ENCODE measurements at places on chromosomes 16 and 17.

- H3K27me3 ChIP-seq: no peaks in the 10 kb centered on the region
- no peaks in the 10 kb centered on the region for H3K4me1 ChIP-seq
- H3K4me3 ChIP-seq: no peak overlapping the region
- no peaks in the 10 kb centered on the region for H3K36me3 ChIP-seq
- DNase-seq: no peak
- no peak overlapping the region for H3K27ac ChIP-seq
Measured at GRCh38 chr16:84635702-84636101, 12.6 kb upstream of the KLHL36 start.

DNA sequence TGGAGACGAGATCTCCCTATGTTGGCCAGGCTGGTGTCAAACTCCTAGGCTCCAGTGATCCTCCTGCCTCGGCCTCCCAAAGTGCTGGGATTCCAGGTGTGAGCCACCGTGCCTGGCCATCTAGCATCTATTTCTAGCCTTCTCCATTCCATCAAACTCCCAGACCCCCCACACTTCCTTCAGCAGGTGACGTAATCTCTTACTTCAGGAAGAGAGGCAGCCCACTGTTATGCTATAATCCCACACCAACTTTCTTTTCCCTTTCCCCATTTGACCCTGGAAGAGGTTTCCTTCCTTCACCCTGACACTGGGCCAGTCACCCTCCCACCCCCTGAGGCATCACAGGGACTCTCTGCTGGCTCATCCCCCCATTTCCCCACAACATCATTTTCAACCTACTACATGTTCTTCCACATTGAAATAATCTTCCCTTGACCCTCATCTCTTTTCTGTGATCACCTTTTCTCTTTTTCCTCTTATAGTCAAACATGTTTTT lies 7.6 kb downstream of the ITGA2B start:
- H3K36me3 ChIP-seq: no peaks in the 10 kb centered on the region
- no peak overlapping the region for H3K4me3 ChIP-seq
- H3K4me1 ChIP-seq: peaks cover 7% of the 10 kb centered on the region
- H3K27me3 ChIP-seq: peaks cover 22% of the 10 kb centered on the region
- no peak for DNase-seq
- H3K27ac ChIP-seq: no peak overlapping the region

GRCh38 chr17:43778337-43779144 lies at the start of gene DUSP3:
DUSP3 (minus strand) TSS chr17:43778977; CDS start chr17:43778924, 53 bp downstream.
- peak within 1 kb of the TSS; percentile 95 for H3K27ac ChIP-seq

DNA sequence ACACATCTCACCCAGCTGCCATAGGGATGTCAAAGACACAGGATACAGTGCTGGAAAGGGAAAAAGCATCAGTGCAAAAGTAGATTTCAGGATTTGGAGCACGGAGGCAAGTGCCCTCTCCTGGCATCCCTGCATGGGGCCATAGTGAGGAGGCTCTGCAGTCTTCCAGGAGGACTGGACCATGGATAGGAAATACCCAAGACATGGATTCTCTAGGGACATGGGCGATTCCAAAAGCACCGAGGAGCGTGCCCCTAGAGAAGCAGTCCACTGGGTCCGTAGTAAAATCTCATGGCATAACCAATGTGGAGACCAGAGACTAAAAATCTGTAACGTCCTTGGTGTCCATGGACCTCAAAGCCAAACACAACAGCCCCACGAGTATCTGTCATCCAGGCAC lies 818.2 kb downstream of the KCNJ18 start:
- no peaks in the 10 kb centered on the region for H3K27me3 ChIP-seq
- no peak overlapping the region for H3K4me3 ChIP-seq
- no peaks in the 10 kb centered on the region for H3K36me3 ChIP-seq
- no peak overlapping the region for H3K27ac ChIP-seq
- no peaks in the 10 kb centered on the region for H3K4me1 ChIP-seq
- no peak for DNase-seq

GRCh38 chr16:48350736-48351135 lies 34.5 kb downstream of the SIAH1 start:
- peak; percentile 6 for DNase-seq
- no peak overlapping the region for H3K27ac ChIP-seq
- H3K36me3 ChIP-seq: peaks cover 29% of the 10 kb centered on the region
- H3K4me3 ChIP-seq: no peak overlapping the region
- H3K27me3 ChIP-seq: no peaks in the 10 kb centered on the region

GRCh38 chr16:28498666-28499381 lies 4.4 kb downstream of the APOBR start:
- H3K36me3 ChIP-seq: no peaks in the 10 kb centered on the region
- DNase-seq: no peak
- no peak overlapping the region for H3K4me3 ChIP-seq
- H3K27me3 ChIP-seq: no peaks in the 10 kb centered on the region

- H3K4me1 ChIP-seq: peaks cover 4% of the 10 kb centered on the region
- H3K36me3 ChIP-seq: no peaks in the 10 kb centered on the region
- no peak overlapping the region for H3K27ac ChIP-seq
- no peak overlapping the region for H3K4me3 ChIP-seq
Measured at GRCh38 chr16:71421911-71422310, 19.9 kb downstream of the TLE7 start.

GRCh38 chr17:8072729-8073461 lies 14.6 kb downstream of the ALOX12B start:
- DNase-seq: no peak
- H3K4me3 ChIP-seq: no peak overlapping the region
- H3K27me3 ChIP-seq: peaks cover 46% of the 10 kb centered on the region
- no peaks in the 10 kb centered on the region for H3K36me3 ChIP-seq
- H3K27ac ChIP-seq: no peak overlapping the region

GRCh38 chr16:22358000-22358399 lies 16.4 kb downstream of the CDR2 start:
- no peaks in the 10 kb centered on the region for H3K27me3 ChIP-seq
- no peak for DNase-seq
- H3K36me3 ChIP-seq: peaks cover 4% of the 10 kb centered on the region
- peak overlapping the region; percentile 90 for H3K27ac ChIP-seq
- no peak overlapping the region for H3K4me3 ChIP-seq

DNA sequence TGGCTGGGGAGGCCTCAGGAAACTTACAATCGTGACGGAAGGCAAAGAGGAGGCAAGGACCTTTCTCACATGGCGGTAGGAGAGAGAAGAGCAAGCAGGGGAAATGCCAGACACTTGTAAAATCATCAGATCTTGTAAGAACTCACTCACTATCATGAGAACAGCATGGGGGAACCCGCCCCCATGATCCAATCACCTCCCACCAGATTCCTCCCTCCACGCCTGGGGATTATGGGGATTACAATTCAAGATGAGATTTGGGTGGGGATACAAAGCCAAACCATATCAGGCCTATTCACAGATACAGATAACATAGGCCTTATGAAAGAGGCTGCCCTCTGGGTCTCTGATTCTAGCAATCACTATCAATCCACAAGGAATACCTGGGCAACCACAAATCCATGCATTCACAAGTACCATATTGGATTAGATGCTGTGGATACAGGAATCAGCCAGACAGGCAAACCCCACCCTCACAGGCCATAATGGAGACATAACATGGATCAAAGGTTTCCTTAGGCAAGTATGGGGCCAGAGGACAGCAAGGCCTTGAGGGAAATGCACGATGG lies 284.9 kb downstream of the SOX9 start:
- no peak for DNase-seq
- H3K4me1 ChIP-seq: peaks cover 3% of the 10 kb centered on the region
- no peaks in the 10 kb centered on the region for H3K27me3 ChIP-seq

DNA sequence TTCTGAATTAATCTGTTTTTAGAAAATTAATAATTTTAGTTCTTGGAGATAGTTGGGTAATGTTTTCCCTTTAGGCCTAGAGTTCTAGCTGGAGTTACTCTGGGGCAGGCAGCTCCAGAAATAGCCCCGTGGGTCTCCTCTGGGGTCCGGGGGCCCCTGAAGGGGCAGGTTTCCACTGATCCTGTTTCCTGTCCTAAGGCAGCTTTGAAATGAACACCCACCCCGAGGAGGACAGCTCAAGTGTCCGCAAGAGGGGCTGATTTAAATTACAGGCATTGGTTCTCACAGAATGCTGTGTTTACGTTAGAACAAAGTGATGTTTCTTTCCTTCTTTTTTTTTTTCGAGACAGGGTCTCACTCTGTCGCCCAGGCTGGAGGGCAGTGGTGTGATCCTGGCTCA lies 23.8 kb downstream of the EEF2K start:
- no peak overlapping the region for H3K27ac ChIP-seq
- DNase-seq: no peak
- no peaks in the 10 kb centered on the region for H3K27me3 ChIP-seq
- H3K36me3 ChIP-seq: no peaks in the 10 kb centered on the region
- H3K4me1 ChIP-seq: no peaks in the 10 kb centered on the region

- peak; percentile 57 for DNase-seq
- no peak overlapping the region for H3K4me3 ChIP-seq
- H3K36me3 ChIP-seq: peaks cover 2% of the 10 kb centered on the region
- no peak overlapping the region for H3K27ac ChIP-seq
- H3K27me3 ChIP-seq: no peaks in the 10 kb centered on the region
Measured at GRCh38 chr16:27625050-27625697, 75.2 kb downstream of the KATNIP start.

DNA sequence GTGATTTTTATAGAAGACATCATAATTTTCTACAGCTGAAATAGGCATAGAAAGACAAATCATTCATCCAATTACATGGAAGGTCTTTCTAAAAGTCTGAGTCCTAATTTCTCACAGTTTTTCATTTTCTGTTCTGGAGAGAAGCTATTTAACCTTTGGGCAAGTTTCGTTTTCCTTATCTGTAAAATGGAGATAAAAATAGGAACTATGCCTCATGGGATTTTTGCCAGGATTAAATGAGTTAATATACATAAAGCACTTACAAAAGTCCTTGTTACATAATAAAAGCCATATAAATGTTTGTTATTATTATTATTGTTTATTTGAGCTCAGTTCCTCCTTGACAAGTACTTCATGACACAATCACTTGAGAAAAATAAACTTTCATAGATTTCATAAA lies 121.4 kb downstream of the SKAP1 start:
- no peak overlapping the region for H3K27ac ChIP-seq
- DNase-seq: no peak
- no peaks in the 10 kb centered on the region for H3K4me1 ChIP-seq
- no peaks in the 10 kb centered on the region for H3K27me3 ChIP-seq
- no peak overlapping the region for H3K4me3 ChIP-seq

GRCh38 chr16:12546918-12547607 lies 256.6 kb downstream of the CPPED1 start:
- no peaks in the 10 kb centered on the region for H3K36me3 ChIP-seq
- H3K27me3 ChIP-seq: no peaks in the 10 kb centered on the region
- no peaks in the 10 kb centered on the region for H3K4me1 ChIP-seq
- no peak overlapping the region for H3K4me3 ChIP-seq

DNA sequence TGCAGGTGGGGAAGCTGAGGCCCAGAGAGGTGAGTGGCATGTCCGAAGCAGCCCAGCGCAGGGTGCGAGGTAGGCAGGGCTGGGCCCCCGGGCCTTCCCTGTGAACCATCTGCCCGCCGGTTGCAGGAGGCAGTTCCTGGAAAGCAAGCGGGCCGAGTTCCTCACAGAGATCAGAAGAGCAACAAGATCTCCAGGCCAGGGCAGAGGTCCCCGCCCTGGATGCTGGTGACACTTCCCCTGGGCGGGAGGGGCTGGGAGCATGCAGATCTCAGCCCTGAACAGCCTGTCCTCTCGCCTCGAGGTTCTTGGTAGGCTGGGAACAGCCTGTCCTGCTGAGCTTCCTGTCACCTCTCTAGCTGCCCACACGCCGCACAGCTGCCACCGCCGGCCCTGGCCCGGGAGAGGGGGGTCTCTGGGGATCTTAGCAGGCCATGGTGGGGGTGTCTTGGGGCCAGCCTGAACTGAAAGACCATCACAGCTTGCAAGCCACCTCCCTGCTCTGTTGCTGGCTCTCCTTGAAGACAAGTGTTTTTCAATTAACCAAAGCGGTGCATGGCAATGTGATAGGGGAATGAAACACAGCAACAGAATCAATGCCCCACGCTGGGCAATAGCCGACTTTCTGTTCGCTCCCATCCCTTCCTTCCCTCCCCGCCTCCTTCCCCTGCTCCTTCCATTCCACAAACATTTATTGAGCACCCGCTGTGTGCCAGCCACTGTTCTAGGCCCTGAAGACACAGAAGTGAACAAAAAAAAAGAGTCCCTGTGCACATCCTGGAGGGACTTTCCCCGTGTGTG lies 31.7 kb downstream of the SOCS1 start:
- H3K4me3 ChIP-seq: no peak overlapping the region
- H3K27me3 ChIP-seq: no peaks in the 10 kb centered on the region
- H3K36me3 ChIP-seq: no peaks in the 10 kb centered on the region
- no peaks in the 10 kb centered on the region for H3K4me1 ChIP-seq
- no peak for DNase-seq

GRCh38 chr16:51197953-51198748 lies 47.1 kb upstream of the SALL1 start:
- no peaks in the 10 kb centered on the region for H3K27me3 ChIP-seq
- no peak overlapping the region for H3K4me3 ChIP-seq
- DNase-seq: no peak

- H3K4me3 ChIP-seq: no peak overlapping the region
- H3K36me3 ChIP-seq: peaks cover 36% of the 10 kb centered on the region
- no peak overlapping the region for H3K27ac ChIP-seq
- H3K27me3 ChIP-seq: no peaks in the 10 kb centered on the region
- H3K4me1 ChIP-seq: no peaks in the 10 kb centered on the region
Measured at GRCh38 chr16:87694441-87695125, 71.2 kb downstream of the KLHDC4 start.

DNA sequence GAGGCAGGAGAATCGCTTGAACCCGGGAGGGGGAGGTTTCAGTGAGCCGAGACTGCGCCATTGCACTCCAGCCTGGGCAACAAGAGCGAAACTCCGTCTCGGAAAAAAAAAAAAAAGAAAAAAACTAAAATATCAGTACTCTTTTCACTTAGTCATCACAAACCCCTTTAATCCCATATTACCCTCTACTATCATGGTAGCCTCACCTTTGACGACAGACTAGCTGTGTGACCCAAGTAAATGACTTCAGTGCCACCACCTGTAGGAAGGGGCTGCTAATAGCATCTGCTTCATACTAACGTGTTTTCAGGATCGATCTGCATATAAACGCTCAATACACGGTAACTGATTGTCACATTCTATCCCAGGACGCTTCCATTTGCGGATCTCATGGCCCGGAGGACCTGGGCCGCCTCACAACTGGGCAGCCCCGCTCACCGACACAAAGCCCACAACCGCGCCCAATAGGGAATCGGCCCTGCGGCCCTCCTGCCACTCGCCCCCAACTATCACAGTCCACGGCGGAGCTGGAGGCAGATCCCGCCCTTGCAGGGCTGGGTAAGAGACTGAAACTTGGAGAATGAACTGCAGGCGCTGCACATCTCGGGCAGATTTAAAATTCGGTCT lies 1.1 kb upstream of the ZNF263 start:
- H3K27me3 ChIP-seq: no peaks in the 10 kb centered on the region
- H3K36me3 ChIP-seq: peaks cover 15% of the 10 kb centered on the region
- H3K4me3 ChIP-seq: peak overlapping the region; percentile 71
- H3K27ac ChIP-seq: peak overlapping the region; percentile 90
- no peak for DNase-seq

DNA sequence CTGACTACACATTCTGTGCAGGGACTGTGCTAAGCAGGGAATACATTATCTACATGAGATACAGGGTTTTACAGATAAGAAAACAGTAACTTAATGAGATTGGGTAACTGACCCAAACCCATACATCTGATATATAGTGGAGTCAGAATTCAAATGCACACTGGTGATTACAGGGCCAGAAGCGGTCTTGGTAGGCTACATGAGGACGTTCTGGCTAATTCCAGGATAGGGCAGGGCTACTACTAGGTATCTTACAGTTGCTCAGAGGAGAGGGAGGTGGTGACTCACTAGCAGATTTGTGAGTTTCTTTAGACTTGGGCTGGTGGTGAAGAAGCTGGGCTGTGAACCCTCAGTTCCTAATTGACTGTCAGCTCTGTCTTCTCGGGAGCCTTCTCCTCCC lies 21.4 kb downstream of the TRIM16 start:
- DNase-seq: peak; percentile 67
- H3K36me3 ChIP-seq: peaks cover 5% of the 10 kb centered on the region
- H3K27me3 ChIP-seq: no peaks in the 10 kb centered on the region
- no peak overlapping the region for H3K27ac ChIP-seq
- no peak overlapping the region for H3K4me3 ChIP-seq
- peaks cover 14% of the 10 kb centered on the region for H3K4me1 ChIP-seq
